GM03348 (cell line): ENCODE measurements at places on chromosomes 6 and 20.

GRCh38 chr20:23303325-23304102, 47.1 kb upstream of the NXT1 start:
- no peak for DNase-seq

GRCh38 chr6:23081701-23082100, 512.3 kb downstream of the HDGFL1 start:
- no peak for DNase-seq

GRCh38 chr6:129136751-129137150, 253.8 kb downstream of the LAMA2 start:
- DNase-seq, result no peak

GRCh38 chr6:155222506-155222905, 41.3 kb upstream of the CLDN20 start:
- no peak for DNase-seq

DNA sequence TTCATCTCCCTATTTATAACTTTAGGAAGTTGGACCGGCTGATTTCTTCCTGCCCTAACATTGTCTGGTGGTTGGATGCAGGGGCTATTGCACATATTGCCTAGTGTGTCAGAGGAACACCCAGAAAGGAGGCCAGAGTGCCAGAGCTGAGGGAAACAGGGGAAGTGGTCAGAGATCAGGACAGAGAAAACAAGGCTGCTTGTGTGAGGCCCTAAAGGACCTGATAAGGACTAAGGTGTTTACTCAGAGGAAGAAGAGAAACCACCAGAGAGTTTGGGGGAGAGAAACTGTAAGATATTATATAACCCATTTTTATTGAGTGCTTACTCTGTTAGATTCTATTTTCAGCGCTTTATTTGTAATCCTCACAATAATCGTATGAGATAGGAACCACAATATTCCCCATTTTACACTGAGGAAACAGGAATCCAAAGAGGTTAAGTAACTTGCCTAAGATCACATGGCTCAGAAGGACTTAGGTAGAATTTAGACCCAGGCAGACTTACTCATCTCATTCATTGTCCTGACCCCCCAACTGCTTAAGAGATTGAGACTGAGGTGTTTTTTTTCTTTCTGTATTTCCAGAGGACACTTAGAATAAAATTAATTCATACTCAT, 54.0 kb upstream of the REV3L start:
- DNase-seq, result no peak

GRCh38 chr6:66866801-66867200, 1159.8 kb upstream of the EYS start:
- DNase-seq, result no peak

GRCh38 chr20:31484001-31484400, 8.9 kb downstream of the REM1 start:
- no peak for DNase-seq

DNA sequence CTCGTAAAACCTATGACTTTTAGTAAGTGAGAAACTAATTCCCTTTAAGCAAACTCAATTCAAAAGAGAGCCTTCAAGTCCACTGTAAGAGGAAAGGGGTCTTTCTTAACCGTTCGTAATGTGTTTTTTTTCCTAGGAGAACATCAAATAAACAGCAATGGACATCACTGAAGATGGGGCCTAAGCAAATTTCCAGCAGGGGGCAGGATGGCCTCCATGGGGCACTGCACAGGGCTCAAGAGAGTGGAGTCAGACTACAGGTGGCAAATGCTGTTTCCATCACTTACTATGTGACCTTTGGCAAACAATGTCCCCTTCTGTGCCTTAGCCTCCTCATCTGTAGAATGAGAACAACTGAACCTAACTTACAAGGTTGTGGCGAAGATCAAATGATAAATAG, 88.7 kb downstream of the ARHGAP18 start:
- no peak for DNase-seq

- DNase-seq, result no peak
Measured at GRCh38 chr20:18722371-18722770, 91.2 kb upstream of the SCP2D1 start.

GRCh38 chr6:36753671-36754405, 56.2 kb downstream of the RAB44 start:
- DNase-seq, result no peak

DNA sequence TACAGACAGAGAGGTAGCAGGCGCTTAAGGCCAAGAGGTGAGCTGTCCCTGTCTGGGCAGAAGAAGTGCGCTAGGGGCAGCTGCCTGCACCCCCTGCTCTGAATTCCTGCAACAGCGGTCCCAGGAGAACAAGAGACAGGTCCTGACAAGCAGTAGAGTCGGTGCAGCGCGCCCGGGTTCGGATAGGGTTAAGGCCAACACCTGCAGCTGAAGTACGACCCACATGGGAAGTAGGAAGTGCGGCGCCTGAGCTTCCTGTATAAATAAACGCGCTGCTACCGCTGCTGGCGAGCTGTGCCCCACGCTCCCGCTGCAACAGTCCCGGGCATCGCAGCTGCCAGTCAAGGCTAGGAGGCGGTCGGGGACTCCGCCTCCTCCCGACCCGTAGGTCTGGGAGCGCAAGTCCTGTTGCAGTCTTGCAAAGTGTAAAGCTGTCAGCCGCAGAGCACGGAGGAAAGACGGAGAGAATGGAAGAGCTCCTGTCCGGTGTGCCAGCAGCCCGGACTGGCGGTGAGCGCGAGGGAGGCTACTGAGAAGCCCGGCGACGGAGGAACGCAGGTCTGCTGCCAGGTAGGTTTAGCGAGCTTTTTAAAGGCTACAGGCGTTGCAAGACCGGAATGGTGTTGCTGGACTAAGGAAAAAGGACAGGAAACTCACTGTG, at the start of gene RNF144B:
RNF144B (plus strand) TSS at position 290 of the 661 bp plus-strand sequence. CDS start 12,185 bp downstream, outside the sequence.
- peak; percentile 90 for DNase-seq

DNA sequence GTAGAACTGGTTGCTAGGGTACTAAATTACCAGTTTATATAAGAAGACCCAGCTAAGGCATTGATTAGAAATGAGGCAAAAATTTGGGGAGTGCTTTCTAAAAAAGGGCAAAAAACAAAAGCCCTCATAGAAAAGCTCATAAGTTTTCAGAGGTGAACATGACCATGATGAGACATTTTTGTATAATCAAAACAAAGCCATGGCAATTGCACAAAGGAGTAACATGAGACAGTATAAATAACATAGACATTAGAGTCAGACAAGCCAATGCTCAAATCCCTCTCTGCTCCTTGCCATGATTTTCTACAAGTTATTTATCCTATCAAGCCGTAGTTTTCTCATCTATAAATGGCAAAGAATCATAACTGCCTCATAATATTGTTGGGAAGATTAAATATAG, 112.2 kb upstream of the ADTRP start:
- no peak for DNase-seq

GRCh38 chr6:42158011-42158410, 15.2 kb upstream of the GUCA1A start:
- peak; percentile 73 for DNase-seq

GRCh38 chr20:44733341-44734069, 12.2 kb upstream of the KCNK15 start:
- peak; percentile 84 for DNase-seq

DNA sequence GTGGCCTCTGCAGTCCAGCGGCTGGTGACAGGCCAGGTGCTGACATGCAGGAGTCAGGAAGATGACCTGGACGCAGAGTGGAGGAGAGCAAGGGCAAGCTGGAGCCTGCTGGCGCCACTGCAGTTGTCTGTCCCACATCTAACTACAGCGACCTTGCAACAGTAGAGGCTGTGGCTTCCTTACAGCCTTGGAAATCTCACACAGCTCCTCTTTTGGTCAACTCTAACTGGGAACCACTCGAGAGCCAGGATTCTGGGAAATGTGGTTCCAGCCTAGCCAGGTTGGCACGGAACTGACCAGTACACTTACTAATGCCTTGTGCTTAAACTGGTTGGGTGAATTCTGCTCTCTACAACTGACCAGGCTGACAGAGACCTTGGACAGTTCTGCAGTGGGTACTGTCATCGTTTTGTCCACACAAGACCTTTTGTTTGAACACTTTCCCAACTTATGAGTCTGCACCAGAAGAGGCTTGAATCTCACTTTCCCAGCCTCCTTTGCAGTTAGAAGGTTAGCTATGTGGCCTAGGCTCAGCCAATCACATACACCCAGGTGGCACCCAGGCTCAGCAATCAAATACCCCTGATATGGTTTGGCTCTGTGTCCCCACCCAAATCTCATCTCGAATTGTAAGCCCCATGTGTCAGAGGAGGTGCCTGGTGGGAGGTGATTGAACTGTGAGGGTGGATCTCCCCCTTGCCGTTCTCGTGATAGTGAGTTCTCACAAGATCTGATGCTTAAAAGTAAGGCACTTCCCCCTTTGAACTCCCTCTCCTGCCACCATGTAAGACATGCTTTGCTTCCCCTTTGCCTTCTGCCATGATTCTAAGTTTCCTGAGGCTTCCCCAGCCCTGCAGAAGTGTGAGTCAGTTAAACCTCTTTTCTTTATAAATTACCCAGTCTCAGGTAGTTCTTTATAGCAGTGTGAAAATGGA, 153.5 kb downstream of the ZMYND8 start:
- DNase-seq, result no peak

GRCh38 chr20:2946988-2947961, 74.0 kb downstream of the PTPRA start:
- no peak for DNase-seq

GRCh38 chr6:6503191-6503590, 85.3 kb upstream of the LY86 start:
- no peak for DNase-seq
